ENCODE measurements at places on chromosomes 4 and X.

DNA sequence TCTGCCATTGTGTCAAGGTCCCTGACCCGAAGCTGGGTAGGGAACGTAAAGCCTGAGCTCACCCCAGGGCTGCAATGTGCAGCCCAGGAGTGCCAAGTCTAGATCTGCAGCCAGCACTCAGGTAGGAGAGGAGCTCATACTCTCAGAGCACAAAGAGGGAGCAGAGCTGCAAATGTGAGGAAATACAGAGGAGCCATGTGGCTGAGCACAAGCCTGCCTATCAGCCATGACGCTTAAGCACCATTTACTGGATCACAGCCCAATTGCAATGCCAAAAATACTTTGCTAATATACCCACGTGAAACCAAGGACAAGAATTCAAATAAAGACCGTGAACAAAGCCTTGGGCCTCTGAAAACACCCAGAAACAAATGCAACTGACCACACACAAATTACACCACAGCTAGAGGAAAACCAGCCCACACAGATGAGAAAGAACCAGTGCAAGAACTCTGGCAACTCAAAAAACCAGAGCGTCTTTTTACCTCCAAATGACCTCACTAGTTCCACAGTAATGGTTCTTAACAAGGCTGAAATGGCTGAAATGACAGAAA, 69.0 kb upstream of the HPF1 start:
- no peak for DNase-seq

GRCh38 chrX:103941201-103941975, 21.0 kb upstream of the TMSB15B start:
- no peak for DNase-seq

DNA sequence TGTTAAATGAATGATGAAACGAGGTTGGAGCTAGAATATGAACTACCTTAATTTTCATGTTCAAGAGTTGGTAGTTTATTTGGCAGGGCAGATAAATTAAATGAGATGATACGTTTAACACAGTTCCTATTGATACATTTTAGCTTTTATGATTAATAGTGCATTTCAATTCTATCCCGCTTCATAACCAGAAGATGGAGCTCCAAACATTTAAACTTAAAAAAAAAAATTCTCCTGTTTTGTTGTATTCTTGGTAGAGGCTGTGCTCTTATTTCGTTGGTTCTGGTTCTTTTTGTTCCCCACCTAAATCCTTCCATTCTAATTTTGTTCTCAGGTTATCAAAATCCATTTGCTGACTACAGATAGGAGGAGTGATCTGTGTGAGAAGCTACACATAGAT, 71.8 kb upstream of the PTPN13 start:
- DNase-seq: no peak

GRCh38 chr4:1365271-1366178, 18.5 kb downstream of the UVSSA start:
- no peak for DNase-seq

Measured in brain pericyte (primary cell).